ENCODE measurements at places on chromosomes 1 and 21. TPM values are rescaled to one million over a fixed set of nuclear protein-coding genes. Genes with fewer than 3 reads are reported as not detected.

- no peak within 1 kb of the TSS for H3K4me3 ChIP-seq
- no peaks in the 10 kb centered on the region for H3K27me3 ChIP-seq
- H3K4me1 ChIP-seq: no peaks in the 10 kb centered on the region
- H3K36me3 ChIP-seq: no peaks in the 10 kb centered on the region
- no peak within 1 kb of the TSS for H3K27ac ChIP-seq
Observed at GRCh38 chr1:159302095-159302494, at the start of gene FCER1A. FCER1A (plus strand) TSS chr1:159302336; CDS start chr1:159302365, 29 bp downstream.

DNA sequence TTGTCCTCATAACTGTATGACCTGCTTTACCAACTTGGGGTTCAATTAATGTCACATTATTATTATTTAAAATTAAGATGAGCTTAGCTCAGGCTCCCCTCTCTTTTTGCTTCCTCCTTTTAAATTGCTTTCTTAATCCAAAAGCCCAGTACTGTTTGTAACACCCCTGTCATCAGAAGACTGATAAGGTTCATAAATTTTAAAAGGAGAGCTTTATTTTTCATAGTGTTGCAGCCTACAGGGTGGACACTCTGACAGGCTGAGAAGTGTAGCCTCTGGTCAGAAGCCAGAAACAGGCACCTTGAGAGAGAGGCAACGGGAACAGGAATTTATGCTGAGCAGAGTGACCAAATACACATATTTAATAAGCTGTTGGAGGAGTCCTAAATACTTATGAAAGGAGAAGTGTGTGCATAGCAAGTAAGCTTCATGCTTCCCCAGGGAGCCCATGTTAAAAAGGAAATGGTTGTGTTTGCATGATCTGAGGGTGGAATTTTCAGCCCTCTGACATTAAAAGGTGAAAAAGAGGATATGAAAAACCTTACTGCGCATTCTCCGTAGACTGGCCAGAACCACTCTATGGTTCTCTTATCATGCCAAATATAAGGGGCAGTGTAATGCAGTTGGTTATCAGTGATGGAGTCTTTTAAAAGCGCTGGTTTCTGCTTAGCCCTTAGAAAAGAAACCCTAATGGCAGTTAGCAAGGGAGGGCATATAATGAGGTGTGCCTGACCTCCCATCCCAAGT, 30.5 kb upstream of the FGGY start:
- peaks cover 4% of the 10 kb centered on the region for H3K27me3 ChIP-seq
- H3K4me3 ChIP-seq: no peak overlapping the region
- no peaks in the 10 kb centered on the region for H3K36me3 ChIP-seq
- H3K4me1 ChIP-seq: no peaks in the 10 kb centered on the region
- DNase-seq: no peak

- no peak for DNase-seq
- H3K4me3 ChIP-seq: no peak overlapping the region
- peaks cover 22% of the 10 kb centered on the region for H3K36me3 ChIP-seq
- H3K27ac ChIP-seq: no peak overlapping the region
- no peaks in the 10 kb centered on the region for H3K27me3 ChIP-seq
- peaks cover 1% of the 10 kb centered on the region for H3K4me1 ChIP-seq
Observed at GRCh38 chr21:33348706-33349105, 23.9 kb downstream of the IFNAR1 start.

GRCh38 chr1:71557138-71557537, 476.3 kb upstream of the ZRANB2 start:
- no peaks in the 10 kb centered on the region for H3K27me3 ChIP-seq
- H3K4me1 ChIP-seq: peaks cover 3% of the 10 kb centered on the region
- no peak overlapping the region for H3K4me3 ChIP-seq
- no peaks in the 10 kb centered on the region for H3K36me3 ChIP-seq
- no peak for DNase-seq
- H3K27ac ChIP-seq: no peak overlapping the region

GRCh38 chr1:2555634-2556276, 416 bp upstream of the TNFRSF14 start:
- no peak for DNase-seq
- no peak overlapping the region for H3K4me3 ChIP-seq
- H3K36me3 ChIP-seq: no peaks in the 10 kb centered on the region
- H3K27ac ChIP-seq: no peak overlapping the region

- H3K36me3 ChIP-seq: no peaks in the 10 kb centered on the region
- H3K27me3 ChIP-seq: peaks cover 6% of the 10 kb centered on the region
- no peak overlapping the region for H3K4me3 ChIP-seq
- DNase-seq: no peak
- H3K27ac ChIP-seq: no peak overlapping the region
Observed at GRCh38 chr1:67194209-67194863, 28.1 kb downstream of the IL23R start.

DNA sequence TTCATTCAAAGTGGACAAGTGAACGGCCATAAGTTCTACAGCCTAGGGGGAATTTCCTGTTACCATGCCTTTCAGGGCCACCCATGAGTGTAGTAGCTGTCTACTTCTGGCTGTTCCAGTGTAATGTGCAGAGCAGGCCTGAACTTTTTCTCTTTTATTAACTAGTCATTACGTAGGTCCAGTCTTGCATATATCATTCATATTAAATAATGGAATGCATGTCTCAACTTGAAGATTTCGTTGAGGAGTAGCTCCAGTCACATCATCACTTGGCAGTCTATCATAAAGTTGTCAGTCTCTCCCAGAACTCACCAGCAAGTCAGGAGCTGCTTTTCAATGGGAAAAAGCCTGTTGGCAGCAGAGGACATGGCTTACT, 12.0 kb upstream of the GIPC2 start:
- H3K4me1 ChIP-seq: peaks cover 3% of the 10 kb centered on the region
- H3K4me3 ChIP-seq: no peak overlapping the region
- H3K36me3 ChIP-seq: no peaks in the 10 kb centered on the region
- no peak overlapping the region for H3K27ac ChIP-seq

DNA sequence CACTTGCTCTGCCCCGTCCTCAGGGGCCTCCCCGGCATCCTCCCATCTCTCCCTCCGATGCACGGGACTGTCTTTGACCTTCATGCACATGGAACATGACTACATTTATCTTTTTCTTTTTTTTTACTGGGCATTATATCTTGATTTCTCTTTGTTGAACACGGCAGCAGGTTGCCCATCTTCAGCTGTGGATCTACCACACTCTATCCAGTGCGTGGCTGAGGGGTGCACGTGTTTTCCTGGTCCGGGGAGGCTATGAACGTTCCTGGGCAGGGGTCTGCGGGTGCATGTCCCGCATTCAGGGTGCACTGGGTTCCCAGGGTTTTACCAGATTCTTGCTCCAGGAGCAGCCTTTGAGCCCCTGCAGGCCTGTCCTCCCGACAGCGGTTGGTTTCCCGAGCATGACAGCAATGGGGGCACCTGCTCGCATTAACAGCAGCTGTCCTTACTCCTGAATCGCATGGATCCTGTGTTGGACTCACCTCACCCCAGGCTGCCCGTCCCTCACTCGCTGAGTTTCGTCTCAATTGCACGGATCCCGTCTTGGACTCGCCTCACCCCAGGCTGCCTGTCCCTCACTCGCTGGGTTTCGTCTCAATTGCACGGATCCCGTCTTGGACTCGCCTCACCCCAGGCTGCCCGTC, 7.4 kb downstream of the POFUT2 start:
- no peak overlapping the region for H3K4me3 ChIP-seq
- H3K27ac ChIP-seq: no peak overlapping the region
- no peaks in the 10 kb centered on the region for H3K27me3 ChIP-seq
- no peaks in the 10 kb centered on the region for H3K4me1 ChIP-seq
- H3K36me3 ChIP-seq: peaks cover 22% of the 10 kb centered on the region

GRCh38 chr1:9004700-9005394, 21.4 kb downstream of the SLC2A7 start:
- peaks cover 20% of the 10 kb centered on the region for H3K4me1 ChIP-seq
- peaks cover 11% of the 10 kb centered on the region for H3K27me3 ChIP-seq
- no peak overlapping the region for H3K4me3 ChIP-seq
- H3K27ac ChIP-seq: peak overlapping the region; percentile 39

GRCh38 chr1:168499688-168500049, 44.1 kb downstream of the XCL2 start:
- DNase-seq: no peak
- H3K4me1 ChIP-seq: peaks cover 40% of the 10 kb centered on the region
- H3K36me3 ChIP-seq: no peaks in the 10 kb centered on the region
- H3K27ac ChIP-seq: no peak overlapping the region
- no peak overlapping the region for H3K4me3 ChIP-seq
- H3K27me3 ChIP-seq: no peaks in the 10 kb centered on the region

GRCh38 chr1:155729031-155729898, 40.4 kb downstream of the DAP3 start:
- H3K4me1 ChIP-seq: peaks cover 4% of the 10 kb centered on the region
- peak; percentile 24 for DNase-seq
- H3K27me3 ChIP-seq: no peaks in the 10 kb centered on the region
- H3K36me3 ChIP-seq: peaks cover 10% of the 10 kb centered on the region
- H3K27ac ChIP-seq: peak overlapping the region; percentile 90

DNA sequence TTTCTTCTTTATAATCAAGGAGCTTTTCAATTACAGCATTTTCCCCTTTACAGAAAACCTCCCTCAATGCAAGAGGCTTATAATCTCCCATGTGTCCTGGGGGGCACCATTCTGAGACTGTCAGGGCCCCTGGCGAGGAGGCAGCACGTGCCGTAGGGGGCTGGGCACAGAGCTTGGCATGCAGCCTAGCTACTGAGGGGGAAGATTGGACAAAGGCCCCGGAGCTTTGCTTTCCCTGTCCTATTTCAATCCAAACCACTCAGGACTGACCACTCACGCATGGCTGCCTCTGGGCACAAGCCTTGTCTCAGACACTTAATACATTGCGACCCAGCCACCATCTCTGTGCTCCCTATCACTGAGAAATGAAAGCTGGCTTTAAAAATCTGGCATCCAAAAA, 2.8 kb upstream of the RAP1GAP start:
- no peak overlapping the region for H3K27ac ChIP-seq
- H3K4me3 ChIP-seq: no peak overlapping the region
- H3K36me3 ChIP-seq: no peaks in the 10 kb centered on the region
- DNase-seq: no peak

DNA sequence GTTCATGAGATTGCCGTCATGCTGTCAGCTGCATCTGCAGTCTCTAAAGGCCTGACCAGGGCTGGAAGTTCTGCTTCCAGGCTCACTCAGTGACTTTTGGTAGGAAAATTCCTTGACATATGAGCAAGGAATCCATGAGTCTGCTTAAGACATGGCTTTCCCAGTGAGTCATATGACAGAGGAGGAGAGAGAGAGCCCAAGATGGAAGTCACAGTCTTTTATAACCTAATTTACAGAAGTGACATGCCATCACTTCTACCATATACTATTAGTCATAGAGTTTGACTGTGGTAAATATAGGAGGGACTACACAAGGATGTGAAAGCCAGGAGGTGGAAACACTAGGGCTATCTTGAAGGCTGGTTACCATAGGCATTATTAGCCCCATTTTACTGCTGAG, 115.2 kb downstream of the ROR1 start:
- no peak for DNase-seq
- H3K27ac ChIP-seq: no peak overlapping the region
- peaks cover 3% of the 10 kb centered on the region for H3K36me3 ChIP-seq
- no peak overlapping the region for H3K4me3 ChIP-seq

GRCh38 chr1:242524571-242525359, at the start of gene PLD5:
PLD5 (minus strand) TSS chr1:242524697.
- peak; percentile 16 for DNase-seq
- peaks cover 9% of the 10 kb centered on the region for H3K4me1 ChIP-seq
- no peak within 1 kb of the TSS for H3K27ac ChIP-seq
- H3K4me3 ChIP-seq: peak within 1 kb of the TSS; percentile 81
- peaks cover 62% of the 10 kb centered on the region for H3K27me3 ChIP-seq

Gene IL24
- total RNA-seq: not detected

Gene PTGER3
- 3.1 TPM for total RNA-seq

Gene TBX19
- 2.3 TPM for total RNA-seq

Gene CASQ2
- not detected for total RNA-seq

Gene WNT9A
- total RNA-seq: 1.2 TPM

Gene CNKSR1
- total RNA-seq: 52.1 TPM

Gene SIK1
- 8.1 TPM for total RNA-seq
